ENCODE measurements at places on chromosomes 11 and 22. TPM values are rescaled to one million over a fixed set of nuclear protein-coding genes. Genes with fewer than 3 reads are reported as not detected.

- no peak overlapping the region for H3K4me3 ChIP-seq
- no peak for DNase-seq
- H3K4me1 ChIP-seq = no peaks in the 10 kb centered on the region
- H3K27ac ChIP-seq = no peak overlapping the region
These were observed 822.1 kb downstream of the BRD1 start for GRCh38 chr22:49005557-49005956.

The ANO5 gene
- not detected for total RNA-seq

The TRIM6 gene
- total RNA-seq = not detected

The NCF4 gene
- total RNA-seq = 53.1 TPM

DNA sequence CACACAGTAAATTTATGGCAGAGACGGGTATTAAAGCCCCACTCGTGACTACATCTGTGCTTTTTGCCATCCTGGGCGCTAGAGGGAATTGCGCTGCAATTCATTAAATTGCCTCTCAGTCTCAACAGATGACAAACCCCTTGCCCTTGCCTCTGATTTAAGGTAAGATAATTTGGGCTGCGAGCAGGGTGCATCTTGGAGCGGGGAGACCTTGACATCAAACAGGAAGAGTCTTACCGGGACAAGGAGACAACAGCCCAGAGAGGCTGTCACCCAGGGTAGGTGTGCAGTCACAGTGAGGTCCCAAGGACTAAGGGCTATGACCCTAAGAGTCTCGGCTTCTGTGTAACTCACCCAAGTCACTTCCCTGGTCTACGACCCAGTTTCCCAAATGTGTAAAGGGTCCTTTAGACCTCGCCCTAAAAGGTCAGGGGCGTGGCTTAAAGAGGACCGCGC, 449 bp upstream of the TOM1 start:
- peaks cover 30% of the 10 kb centered on the region for H3K4me1 ChIP-seq
- peak overlapping the region; percentile 92 for H3K4me3 ChIP-seq
- no peak for DNase-seq

DNA sequence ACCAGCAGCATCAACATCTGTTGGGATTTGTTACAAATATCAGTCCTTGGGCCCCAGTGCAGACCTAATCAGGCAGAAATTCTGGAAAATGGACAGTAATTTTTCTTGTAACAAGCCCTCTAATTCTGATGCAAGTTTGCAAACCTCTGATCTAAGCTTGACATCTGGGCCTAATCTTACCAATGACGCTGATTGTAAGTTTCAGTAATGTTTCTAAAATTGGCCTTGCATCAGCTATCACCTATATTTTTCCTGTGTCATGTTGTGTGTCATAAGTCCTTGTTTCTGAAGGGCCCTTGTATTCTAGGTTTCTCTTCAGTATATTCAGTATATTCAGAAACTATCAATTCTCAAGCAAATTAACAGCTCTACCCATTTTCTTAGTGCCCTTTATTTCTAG, 36.4 kb downstream of the ZNF215 start:
- DNase-seq = no peak
- no peak overlapping the region for H3K27ac ChIP-seq
- no peak overlapping the region for H3K4me3 ChIP-seq
- H3K36me3 ChIP-seq = no peaks in the 10 kb centered on the region

The ME3 gene
- 1.4 TPM for total RNA-seq

The LRRC32 gene
- total RNA-seq = 71.4 TPM

DNA sequence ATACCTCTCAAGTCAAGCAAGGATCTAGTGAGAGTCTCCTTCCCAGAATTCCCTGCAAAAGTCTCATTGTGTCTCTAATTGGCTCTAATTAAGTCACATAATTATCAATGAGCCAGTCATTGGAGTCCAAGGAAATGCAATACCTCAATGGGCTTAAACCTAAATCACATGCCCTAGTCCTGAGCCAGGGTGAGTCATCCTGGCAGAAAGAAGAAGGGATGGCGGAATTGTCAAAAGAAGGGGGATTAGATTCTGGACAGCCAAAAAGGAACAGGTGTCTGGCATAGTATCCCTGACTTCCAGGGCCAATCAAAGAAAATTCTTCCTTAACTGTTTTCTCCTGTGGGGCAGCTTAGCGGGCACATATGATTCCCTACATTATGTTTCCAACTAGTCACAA, 25.1 kb upstream of the LDLRAD3 start:
- H3K4me3 ChIP-seq = no peak overlapping the region
- H3K27me3 ChIP-seq = no peaks in the 10 kb centered on the region
- no peaks in the 10 kb centered on the region for H3K36me3 ChIP-seq
- no peak overlapping the region for H3K27ac ChIP-seq
- DNase-seq = no peak

DNA sequence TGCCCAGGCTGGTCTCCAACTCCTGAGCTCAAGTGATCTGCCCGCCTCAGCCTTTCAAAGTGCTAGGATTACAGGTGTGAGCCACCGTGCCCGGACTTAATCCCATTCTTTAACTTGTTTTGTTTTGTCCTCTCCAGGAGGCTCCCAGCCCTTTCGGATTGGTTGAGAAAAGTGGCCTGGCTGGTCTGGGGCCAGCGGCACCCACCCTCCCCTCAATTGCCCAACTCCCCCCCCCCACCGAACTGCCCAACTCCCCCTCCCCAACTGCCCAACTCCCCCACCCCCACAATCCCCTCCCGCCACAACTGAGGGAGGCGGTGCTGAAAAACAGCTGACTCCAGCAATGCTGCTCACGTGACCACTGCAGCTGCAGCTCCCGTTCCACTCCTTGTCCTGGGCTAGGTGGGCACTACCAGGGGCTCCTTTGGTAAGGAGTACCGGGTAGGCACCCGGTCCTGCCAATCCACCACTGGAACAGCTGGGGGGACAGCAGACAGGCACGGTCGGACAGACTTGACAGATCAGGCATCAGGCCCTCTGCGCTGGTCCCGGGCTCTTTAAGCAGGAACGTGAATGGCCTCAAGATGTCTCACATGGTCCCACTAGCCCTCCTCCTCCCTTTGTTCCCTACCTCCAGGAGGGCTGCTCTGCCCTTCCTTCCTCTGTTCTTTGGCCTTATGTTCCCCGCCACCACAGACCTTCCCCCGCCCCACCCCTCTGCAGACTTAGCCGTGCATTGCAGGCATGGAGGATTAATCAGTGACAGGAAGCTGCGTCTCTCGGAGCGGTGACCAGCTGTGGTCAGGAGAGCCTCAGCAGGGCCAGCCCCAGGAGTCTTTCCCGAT, at the start of gene TCN2:
TCN2 (plus strand) TSS at position 720 of the 845 bp plus-strand sequence. CDS start 158 bp downstream, outside the sequence.
- no peaks in the 10 kb centered on the region for H3K36me3 ChIP-seq
- H3K4me3 ChIP-seq = peak within 1 kb of the TSS; percentile 68
- no peak within 1 kb of the TSS for H3K27ac ChIP-seq
- H3K27me3 ChIP-seq = no peaks in the 10 kb centered on the region
- peaks cover 20% of the 10 kb centered on the region for H3K4me1 ChIP-seq

The DCHS1 gene
- total RNA-seq = 2.4 TPM

The LARGE1 gene
- not detected for total RNA-seq

GRCh38 chr11:72451831-72452376, 17.6 kb upstream of the CLPB start:
- no peaks in the 10 kb centered on the region for H3K36me3 ChIP-seq
- no peaks in the 10 kb centered on the region for H3K4me1 ChIP-seq
- no peak overlapping the region for H3K27ac ChIP-seq
- H3K27me3 ChIP-seq = peaks cover 2% of the 10 kb centered on the region
- H3K4me3 ChIP-seq = no peak overlapping the region
- DNase-seq = no peak

The CASTOR1 gene
- total RNA-seq = 18.7 TPM

DNA sequence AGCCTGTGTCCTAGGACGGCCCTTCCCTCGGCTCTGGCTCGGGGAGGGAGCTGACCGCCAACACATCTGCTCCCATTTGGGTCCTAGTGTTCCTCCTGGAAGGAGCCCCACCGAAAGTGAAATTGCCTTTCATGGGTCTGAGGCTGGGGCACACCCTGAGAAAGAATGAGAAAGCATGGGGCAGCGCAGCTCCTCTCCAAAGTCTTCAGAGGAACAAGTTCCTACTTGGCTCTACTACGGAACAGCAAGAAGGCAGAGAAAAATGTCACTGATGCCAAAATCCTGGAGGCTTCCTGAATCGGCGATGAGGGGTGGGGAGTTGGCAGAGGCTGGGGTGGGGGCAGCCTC, 41.5 kb upstream of the MYEOV start:
- DNase-seq = no peak
- no peaks in the 10 kb centered on the region for H3K36me3 ChIP-seq
- H3K4me1 ChIP-seq = no peaks in the 10 kb centered on the region
- H3K27me3 ChIP-seq = no peaks in the 10 kb centered on the region
- no peak overlapping the region for H3K27ac ChIP-seq
- no peak overlapping the region for H3K4me3 ChIP-seq

DNA sequence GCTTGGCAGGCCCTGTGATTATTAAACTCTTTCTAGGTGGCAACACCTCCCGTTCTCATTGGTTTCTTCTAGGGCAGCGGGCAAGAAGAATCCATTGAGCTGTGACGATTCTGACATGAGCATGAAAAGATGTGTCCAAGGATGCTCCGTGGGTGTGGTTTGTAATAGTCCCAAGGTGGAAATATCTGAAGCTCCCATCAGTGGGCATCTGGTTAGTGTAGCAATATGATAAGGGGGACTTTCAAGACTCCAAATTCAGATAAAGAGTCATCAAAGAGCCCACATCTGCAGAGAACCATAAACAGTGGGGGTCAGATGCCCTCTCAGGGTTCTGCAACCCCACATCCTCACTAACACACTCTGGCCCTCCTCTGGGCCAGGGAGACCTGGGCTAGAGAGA, 42.6 kb downstream of the TST start:
- H3K4me3 ChIP-seq = no peak overlapping the region
- H3K36me3 ChIP-seq = no peaks in the 10 kb centered on the region
- H3K27ac ChIP-seq = no peak overlapping the region
- H3K4me1 ChIP-seq = peaks cover 7% of the 10 kb centered on the region
- DNase-seq = no peak
- H3K27me3 ChIP-seq = no peaks in the 10 kb centered on the region

DNA sequence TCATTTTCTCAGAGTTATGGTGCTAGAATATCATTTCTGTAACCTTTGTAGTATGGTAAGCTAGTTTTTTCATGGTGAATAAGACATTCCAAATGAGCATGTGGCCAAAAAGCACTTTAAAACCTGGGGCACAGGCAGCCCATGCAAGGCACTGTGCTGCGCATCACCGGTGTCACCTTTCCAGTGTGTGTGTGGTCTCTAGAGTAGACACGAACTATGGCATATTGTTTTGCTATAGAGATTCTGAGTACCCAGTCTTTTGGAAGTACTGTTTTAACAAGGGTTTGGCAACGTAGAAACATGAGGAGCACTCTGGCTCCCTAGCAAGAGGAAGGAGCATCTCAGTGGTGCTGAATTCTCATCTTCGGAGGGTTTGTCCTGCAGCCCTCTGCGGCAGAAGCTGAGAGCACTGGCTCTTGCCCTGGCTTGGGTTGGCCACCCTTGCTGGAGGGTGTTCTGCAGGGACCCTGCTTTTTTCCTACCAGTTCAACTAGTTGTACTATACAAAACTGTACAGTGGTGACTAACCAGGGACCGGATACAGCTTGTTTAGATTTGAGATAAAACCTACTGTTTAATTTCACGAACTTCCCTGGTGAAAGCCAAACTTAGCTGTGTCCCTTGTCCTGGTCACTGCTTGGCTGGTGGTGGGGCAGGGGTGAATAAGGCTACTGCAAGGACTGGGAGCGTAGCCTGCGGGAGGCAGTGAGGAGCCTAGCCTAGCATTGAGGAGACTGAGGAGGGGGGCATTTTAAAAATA, 135.7 kb downstream of the ATXN10 start:
- H3K27me3 ChIP-seq = no peaks in the 10 kb centered on the region
- DNase-seq = no peak
- H3K36me3 ChIP-seq = peaks cover 32% of the 10 kb centered on the region
- H3K4me1 ChIP-seq = no peaks in the 10 kb centered on the region

The SLC5A12 gene
- not detected for total RNA-seq

GRCh38 chr11:2542406-2542805, 97.6 kb downstream of the KCNQ1 start:
- DNase-seq = no peak
- no peaks in the 10 kb centered on the region for H3K4me1 ChIP-seq
- no peaks in the 10 kb centered on the region for H3K36me3 ChIP-seq
- H3K27ac ChIP-seq = no peak overlapping the region

DNA sequence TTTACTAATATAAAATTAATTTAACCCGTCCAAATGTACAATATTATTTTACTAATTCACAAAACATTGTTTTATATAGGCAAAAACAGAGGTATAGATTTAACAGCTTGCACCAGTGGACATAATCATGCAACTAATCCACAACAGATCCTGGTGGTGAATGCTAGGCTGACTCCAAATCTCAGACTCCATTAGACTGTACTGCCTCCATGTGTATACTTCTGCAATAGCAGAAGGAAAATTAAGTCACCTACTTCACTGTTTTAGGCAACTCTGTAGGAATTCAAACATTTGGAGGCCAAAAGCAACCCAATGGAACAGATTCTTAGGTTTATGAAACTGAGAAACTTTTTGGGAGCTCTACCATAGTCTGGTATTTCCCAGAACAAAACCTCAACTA, 30.0 kb upstream of the RAB39A start:
- H3K4me3 ChIP-seq = no peak overlapping the region
- H3K27me3 ChIP-seq = no peaks in the 10 kb centered on the region
- no peaks in the 10 kb centered on the region for H3K36me3 ChIP-seq
- peak; percentile 31 for DNase-seq
- H3K27ac ChIP-seq = no peak overlapping the region

GRCh38 chr22:25484521-25485315, 79.8 kb upstream of the GRK3 start:
- H3K4me1 ChIP-seq = no peaks in the 10 kb centered on the region
- DNase-seq = no peak
- H3K27ac ChIP-seq = no peak overlapping the region
- H3K27me3 ChIP-seq = no peaks in the 10 kb centered on the region
